Progenitor cell of endocrine pancreas (in vitro differentiated cells): ENCODE measurements at places on chromosomes 12 and 14. TPM values are rescaled to one million over a fixed set of nuclear protein-coding genes. Genes with fewer than 3 reads are reported as not detected.

DNA sequence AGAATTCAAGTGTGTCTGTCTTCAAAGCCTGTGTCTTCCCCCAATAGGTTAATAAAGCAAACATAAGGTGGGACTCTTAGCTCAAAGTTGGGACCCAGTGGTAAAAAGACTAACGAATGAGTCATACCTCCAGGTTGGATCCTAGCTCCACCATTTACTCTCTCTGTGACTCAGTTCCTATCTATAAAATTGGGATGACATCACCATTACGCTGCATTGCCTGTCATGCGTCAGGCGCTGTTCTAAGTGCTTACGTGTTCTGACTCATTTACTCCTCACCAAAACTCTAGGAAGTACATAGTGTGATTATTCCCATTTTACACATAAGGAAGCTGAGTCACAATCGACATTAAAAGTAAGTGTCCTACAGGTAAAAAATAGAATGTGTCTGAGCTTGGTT is 915.8 kb downstream of the VRK1 start:
- no peak for DNase-seq
- H3K4me1 ChIP-seq, result no peaks in the 10 kb centered on the region
- no peak overlapping the region for H3K27ac ChIP-seq
- H3K36me3 ChIP-seq, result no peaks in the 10 kb centered on the region
- H3K27me3 ChIP-seq, result no peaks in the 10 kb centered on the region

DNA sequence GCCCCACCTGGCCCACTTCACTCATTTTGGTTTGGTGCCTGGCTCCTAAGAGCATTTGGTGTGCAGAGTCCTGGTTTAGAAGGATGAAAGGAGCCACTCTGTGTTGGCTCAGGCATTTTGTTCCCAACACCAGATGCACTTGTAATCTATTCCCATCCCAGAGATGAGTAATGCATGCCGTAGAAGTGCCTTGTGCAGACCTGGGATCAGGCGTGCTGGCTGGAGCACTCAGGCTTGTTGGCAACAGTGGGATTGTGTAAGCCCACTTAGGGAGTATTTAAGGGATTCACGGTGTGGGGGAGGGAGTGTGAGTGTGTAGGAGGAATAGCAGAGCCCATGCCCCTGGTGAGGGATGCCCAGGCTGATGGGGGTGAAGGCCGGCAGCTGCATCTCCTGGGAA is 501.5 kb upstream of the TBX3 start:
- H3K27ac ChIP-seq, result no peak overlapping the region
- peaks cover 12% of the 10 kb centered on the region for H3K27me3 ChIP-seq
- H3K36me3 ChIP-seq, result no peaks in the 10 kb centered on the region
- H3K4me3 ChIP-seq, result no peak overlapping the region

- DNase-seq, result no peak
- no peaks in the 10 kb centered on the region for H3K27me3 ChIP-seq
- no peak overlapping the region for H3K27ac ChIP-seq
These were observed 25.7 kb downstream of the MOK start for GRCh38 chr14:102279282-102279681.

- H3K4me1 ChIP-seq, result no peaks in the 10 kb centered on the region
- no peaks in the 10 kb centered on the region for H3K36me3 ChIP-seq
- H3K27me3 ChIP-seq, result peaks cover 5% of the 10 kb centered on the region
- no peak for DNase-seq
- no peak overlapping the region for H3K4me3 ChIP-seq
These were observed 122.9 kb upstream of the PCED1B start for GRCh38 chr12:46956451-46957035.

GRCh38 chr12:1692895-1693610 is 2.2 kb downstream of the ADIPOR2 start:
- no peak overlapping the region for H3K27ac ChIP-seq
- peaks cover 4% of the 10 kb centered on the region for H3K36me3 ChIP-seq
- H3K27me3 ChIP-seq, result no peaks in the 10 kb centered on the region
- DNase-seq, result no peak

GRCh38 chr14:65972346-65972870 is 513.8 kb upstream of the CCDC196 start:
- H3K4me3 ChIP-seq, result no peak overlapping the region
- no peak for DNase-seq
- H3K27ac ChIP-seq, result no peak overlapping the region

DNA sequence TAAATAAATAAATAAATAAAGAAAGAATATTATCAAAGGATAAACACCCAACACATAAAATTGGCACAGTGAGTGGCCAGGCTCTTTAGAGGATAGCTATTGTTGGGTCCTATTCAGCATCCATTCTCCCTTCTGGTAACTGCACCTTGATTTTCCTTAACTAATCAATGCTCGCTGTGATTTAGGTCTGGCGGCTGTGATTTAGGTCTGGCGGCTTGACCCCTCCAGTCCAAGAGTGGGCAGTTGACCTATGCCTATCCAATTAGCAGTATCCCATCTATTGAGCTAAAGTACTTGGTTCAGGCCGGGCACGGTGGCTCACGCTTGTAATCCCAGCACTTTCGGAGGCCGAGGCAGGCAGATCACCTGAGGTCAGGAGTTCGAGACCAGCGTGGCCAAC is 9.7 kb upstream of the SLC15A4 start:
- no peaks in the 10 kb centered on the region for H3K27me3 ChIP-seq
- no peak for DNase-seq
- H3K36me3 ChIP-seq, result peaks cover 2% of the 10 kb centered on the region
- H3K4me3 ChIP-seq, result no peak overlapping the region
- no peaks in the 10 kb centered on the region for H3K4me1 ChIP-seq

- no peak overlapping the region for H3K4me3 ChIP-seq
- peaks cover 3% of the 10 kb centered on the region for H3K4me1 ChIP-seq
- no peak overlapping the region for H3K27ac ChIP-seq
These were observed 27.5 kb downstream of the TESPA1 start for GRCh38 chr12:54956818-54957641.

DNA sequence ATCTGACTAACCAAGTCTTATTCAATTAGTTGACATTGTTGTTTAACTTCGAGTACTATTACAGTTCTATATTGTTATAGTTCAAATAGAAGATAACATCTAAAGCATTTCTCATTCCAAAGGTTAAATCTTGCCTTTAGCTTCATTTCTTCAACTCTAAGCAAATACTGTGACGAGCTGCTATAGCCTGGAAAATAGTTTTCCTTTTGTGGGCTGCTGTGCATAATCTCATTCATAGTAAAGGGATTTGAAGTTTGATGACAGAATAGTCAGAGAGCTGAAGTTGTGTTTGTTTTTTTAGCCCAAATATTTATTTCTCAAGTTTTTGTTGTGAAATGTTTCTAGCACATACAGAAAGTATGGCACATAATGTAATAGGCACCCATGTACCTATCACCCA is 13.4 kb downstream of the PSEN1 start:
- DNase-seq, result no peak
- H3K27me3 ChIP-seq, result no peaks in the 10 kb centered on the region
- H3K36me3 ChIP-seq, result peaks cover 8% of the 10 kb centered on the region
- H3K27ac ChIP-seq, result no peak overlapping the region

- H3K27ac ChIP-seq, result no peak overlapping the region
- no peaks in the 10 kb centered on the region for H3K36me3 ChIP-seq
- peaks cover 65% of the 10 kb centered on the region for H3K27me3 ChIP-seq
- H3K4me3 ChIP-seq, result no peak overlapping the region
- H3K4me1 ChIP-seq, result peaks cover 9% of the 10 kb centered on the region
These were observed 14.6 kb downstream of the PAX9 start for GRCh38 chr14:36676236-36676635.

GRCh38 chr12:81330480-81330879 is 252.6 kb downstream of the ACSS3 start:
- DNase-seq, result no peak
- H3K36me3 ChIP-seq, result no peaks in the 10 kb centered on the region
- peaks cover 1% of the 10 kb centered on the region for H3K4me1 ChIP-seq
- H3K27ac ChIP-seq, result no peak overlapping the region
- H3K4me3 ChIP-seq, result no peak overlapping the region
- H3K27me3 ChIP-seq, result no peaks in the 10 kb centered on the region

- H3K36me3 ChIP-seq, result no peaks in the 10 kb centered on the region
- H3K27me3 ChIP-seq, result no peaks in the 10 kb centered on the region
- DNase-seq, result no peak
- no peak overlapping the region for H3K4me3 ChIP-seq
- no peak overlapping the region for H3K27ac ChIP-seq
These were observed 53.7 kb downstream of the SYT1 start for GRCh38 chr12:78918268-78918667.

- H3K27ac ChIP-seq, result no peak overlapping the region
- H3K4me1 ChIP-seq, result peaks cover 15% of the 10 kb centered on the region
- no peaks in the 10 kb centered on the region for H3K27me3 ChIP-seq
- H3K36me3 ChIP-seq, result peaks cover 7% of the 10 kb centered on the region
These were observed 439.4 kb downstream of the PCNX1 start for GRCh38 chr14:71346685-71347084.

- H3K36me3 ChIP-seq, result peaks cover 2% of the 10 kb centered on the region
- H3K4me1 ChIP-seq, result no peaks in the 10 kb centered on the region
- H3K27ac ChIP-seq, result no peak overlapping the region
- no peak overlapping the region for H3K4me3 ChIP-seq
- no peak for DNase-seq
These were observed 60.4 kb downstream of the BICDL1 start for GRCh38 chr12:120049426-120049825.

DNA sequence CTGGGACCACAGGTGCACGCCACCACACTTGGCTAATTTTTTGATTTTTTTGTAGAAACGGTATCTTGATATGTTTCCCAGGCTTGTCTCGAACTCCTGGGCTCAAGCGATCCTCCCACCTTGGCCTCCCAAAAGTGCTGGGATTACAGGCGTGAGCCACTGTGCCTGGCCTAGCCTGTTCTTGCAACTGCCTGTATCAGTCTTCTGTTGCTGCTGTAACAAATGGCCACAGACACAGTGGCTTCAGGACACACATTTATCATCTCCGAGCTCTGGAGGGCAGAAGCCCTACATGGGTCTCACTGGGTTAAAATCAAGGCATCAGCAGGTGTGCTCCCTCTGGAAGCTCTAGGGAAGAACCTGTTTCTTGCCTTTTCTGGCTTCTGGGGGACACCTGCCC is 79.9 kb upstream of the NCOR2 start:
- no peak overlapping the region for H3K27ac ChIP-seq
- no peak for DNase-seq
- no peak overlapping the region for H3K4me3 ChIP-seq
- no peaks in the 10 kb centered on the region for H3K4me1 ChIP-seq
- peaks cover 23% of the 10 kb centered on the region for H3K27me3 ChIP-seq

DNA sequence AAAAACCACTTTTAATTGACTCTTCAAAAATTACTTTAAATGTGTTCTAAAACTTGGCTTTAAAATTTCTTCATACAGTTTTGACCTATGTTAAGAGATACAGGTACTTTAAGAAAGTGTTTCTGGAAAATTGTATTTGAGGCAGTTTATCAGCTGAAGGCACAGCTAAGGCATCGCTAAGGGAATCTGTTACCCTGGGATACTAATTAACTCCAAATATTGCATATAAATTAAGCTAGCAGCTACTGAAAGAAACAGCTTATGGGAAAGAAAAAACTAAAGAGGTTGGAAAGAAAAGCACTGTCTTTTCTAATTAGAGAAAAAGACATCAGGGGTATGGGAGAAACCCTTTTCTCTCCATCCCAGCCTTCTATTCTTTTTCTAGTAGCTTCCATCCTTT is 134.1 kb upstream of the SLC35F4 start:
- H3K4me1 ChIP-seq, result peaks cover 4% of the 10 kb centered on the region
- no peak overlapping the region for H3K27ac ChIP-seq
- peaks cover 2% of the 10 kb centered on the region for H3K36me3 ChIP-seq
- H3K4me3 ChIP-seq, result no peak overlapping the region

GRCh38 chr12:83317595-83317994 is 630.9 kb downstream of the TMTC2 start:
- no peak overlapping the region for H3K4me3 ChIP-seq
- H3K4me1 ChIP-seq, result peaks cover 4% of the 10 kb centered on the region
- no peaks in the 10 kb centered on the region for H3K36me3 ChIP-seq

DNA sequence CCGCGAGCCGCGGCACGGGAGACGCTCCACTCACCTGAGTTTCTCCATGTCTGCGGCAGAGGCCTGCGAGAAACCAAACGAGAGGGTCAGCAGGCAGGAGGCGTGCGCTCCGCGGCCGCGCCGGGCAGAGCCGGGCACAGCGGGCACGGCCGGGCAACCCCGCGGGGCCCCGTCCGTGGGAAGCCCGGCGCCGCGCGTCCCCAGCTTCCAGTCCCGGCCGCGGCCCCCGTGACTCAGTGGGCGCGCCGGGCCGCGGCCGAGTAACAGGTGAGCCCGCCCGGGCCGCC is 19.4 kb downstream of the BEGAIN start:
- peaks cover 2% of the 10 kb centered on the region for H3K4me1 ChIP-seq
- H3K27ac ChIP-seq, result no peak overlapping the region
- no peak for DNase-seq

- no peak overlapping the region for H3K27ac ChIP-seq
- H3K27me3 ChIP-seq, result peaks cover 83% of the 10 kb centered on the region
- H3K4me3 ChIP-seq, result no peak overlapping the region
- no peaks in the 10 kb centered on the region for H3K4me1 ChIP-seq
These were observed 301.1 kb upstream of the OR4E1 start for GRCh38 chr14:21974741-21975140.

GRCh38 chr12:104750061-104750460 is 208.0 kb downstream of the SLC41A2 start:
- H3K27me3 ChIP-seq, result no peaks in the 10 kb centered on the region
- no peaks in the 10 kb centered on the region for H3K4me1 ChIP-seq
- DNase-seq, result no peak
- no peak overlapping the region for H3K4me3 ChIP-seq
- no peaks in the 10 kb centered on the region for H3K36me3 ChIP-seq
- no peak overlapping the region for H3K27ac ChIP-seq

DNA sequence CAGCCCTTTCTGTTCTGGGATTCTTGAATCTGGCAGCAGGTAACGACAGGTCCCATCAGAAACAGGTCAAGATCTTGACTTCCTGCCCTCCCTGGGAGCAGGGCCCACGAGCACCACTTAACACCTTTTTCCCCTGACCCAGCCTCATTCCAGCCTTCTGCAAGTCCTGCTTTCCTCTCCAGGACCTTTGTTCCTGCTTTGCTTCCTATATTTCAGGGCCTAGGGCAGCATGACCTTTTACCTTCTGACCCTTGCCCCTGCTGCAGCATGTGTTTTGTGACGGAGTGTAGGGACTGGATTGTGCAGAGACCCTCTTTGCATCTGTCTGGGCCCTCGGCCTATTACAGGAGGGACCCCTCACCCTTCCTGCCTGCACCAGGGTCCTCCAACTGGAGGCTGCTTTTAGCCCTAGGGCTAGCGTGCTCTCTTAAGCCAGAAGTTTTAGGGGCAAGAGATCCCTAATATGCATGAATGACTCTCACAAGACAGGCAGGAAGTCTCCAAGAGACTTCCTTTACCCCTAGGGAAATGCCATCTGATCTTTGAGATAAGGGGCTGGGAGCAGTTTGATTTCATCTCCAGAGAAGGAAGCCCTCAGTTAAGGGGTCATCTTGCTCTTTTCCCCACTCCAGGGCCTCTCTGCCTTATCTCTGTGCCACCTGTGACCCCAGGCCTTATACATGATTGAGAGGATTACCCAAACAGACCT is 209.4 kb upstream of the BCL2L14 start:
- peaks cover 39% of the 10 kb centered on the region for H3K4me1 ChIP-seq
- H3K27ac ChIP-seq, result peak overlapping the region; percentile 35
- no peak for DNase-seq
- H3K36me3 ChIP-seq, result peaks cover 38% of the 10 kb centered on the region

The POTEG gene
- total RNA-seq, result not detected in 2 replicates

The MORN3 gene
- 1.1 and 1.5 TPM in 2 replicates for total RNA-seq

The CCDC196 gene
- total RNA-seq, result not detected in 2 replicates

The NR2C1 gene
- 56.8 and 58.9 TPM in 2 replicates for total RNA-seq

The GPR162 gene
- 5.5 and 6.3 TPM in 2 replicates for total RNA-seq

The GLI1 gene
- 0.89 and 0.91 TPM in 2 replicates for total RNA-seq

The IAPP gene
- 0.24 TPM in 1 of 2 replicates, not detected in the other for total RNA-seq

The KRT83 gene
- not detected in 2 replicates for total RNA-seq

The KRT77 gene
- total RNA-seq, result not detected in 2 replicates

The SRGAP1 gene
- total RNA-seq, result 17.8 and 23.1 TPM in 2 replicates
